Stimulated activated naive CD8-positive, alpha-beta T cell treated with anti-CD3 and anti-CD28 coated beads, Interleukin-15, Interleukin-2, amounts not matched to agents 100 U/mL and 50 U/mL, for 24 hours (primary cell): ENCODE measurements at places on chromosomes 4 and X.

DNA sequence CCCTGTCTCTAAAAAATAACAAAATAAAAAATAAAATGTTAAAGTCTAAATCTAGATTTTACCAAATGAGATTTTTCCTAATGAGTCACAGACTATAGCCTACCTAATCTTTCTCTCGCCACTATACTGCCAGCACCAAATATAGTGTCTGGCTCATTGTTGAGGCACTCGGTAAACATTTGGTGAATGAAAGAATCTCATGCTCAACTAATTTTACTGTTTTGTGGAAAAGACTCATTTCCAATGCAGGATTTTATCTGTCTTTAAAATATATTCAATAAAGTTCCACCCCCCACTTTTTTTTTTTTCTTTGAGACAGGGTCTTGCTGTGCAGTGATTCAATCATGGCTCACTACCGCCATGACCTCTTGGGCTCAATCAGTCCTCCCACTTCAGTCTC, 71.5 kb downstream of the PLS3 start:
- no peak for DNase-seq

GRCh38 chr4:152727784-152728183, 48.0 kb upstream of the TMEM154 start:
- DNase-seq = no peak

DNA sequence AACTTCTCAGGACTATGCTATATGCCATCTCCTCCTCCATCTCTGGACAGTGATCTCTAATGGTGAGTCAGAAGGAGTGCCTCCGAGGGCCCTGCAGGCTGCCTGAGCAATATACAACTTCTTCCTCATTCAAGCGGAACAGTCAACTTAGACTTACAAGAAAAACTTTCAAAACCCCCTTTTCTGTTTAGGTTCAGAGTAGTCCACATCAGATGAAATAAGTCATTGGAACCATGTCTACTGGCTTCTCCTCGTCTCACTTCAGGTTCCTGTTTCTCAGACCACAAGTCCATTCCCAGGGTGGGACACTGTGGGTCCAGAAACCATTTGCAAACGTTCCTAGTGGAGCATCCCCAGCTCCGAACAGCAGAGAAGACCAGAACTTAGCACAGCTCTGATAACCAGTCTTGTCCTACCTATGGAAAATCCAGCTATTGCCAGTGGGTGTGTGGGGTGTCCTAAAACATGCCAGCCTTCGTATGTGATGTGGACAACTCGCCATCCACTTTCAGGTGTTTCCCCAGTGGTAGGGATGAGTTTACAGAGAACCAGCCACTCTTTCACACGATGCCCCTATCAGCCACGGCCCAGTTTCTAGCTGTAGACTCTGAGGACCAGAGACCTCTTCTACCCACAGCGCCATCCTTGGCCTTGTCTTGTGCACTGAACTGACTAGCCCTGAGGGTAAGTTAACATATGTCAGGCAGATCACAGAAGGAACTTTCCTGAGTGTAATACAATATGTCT, 32.7 kb upstream of the NKRF start:
- DNase-seq = no peak

GRCh38 chrX:48003367-48003757, 427 bp downstream of the ZNF182 start:
- DNase-seq = peak; percentile 13

DNA sequence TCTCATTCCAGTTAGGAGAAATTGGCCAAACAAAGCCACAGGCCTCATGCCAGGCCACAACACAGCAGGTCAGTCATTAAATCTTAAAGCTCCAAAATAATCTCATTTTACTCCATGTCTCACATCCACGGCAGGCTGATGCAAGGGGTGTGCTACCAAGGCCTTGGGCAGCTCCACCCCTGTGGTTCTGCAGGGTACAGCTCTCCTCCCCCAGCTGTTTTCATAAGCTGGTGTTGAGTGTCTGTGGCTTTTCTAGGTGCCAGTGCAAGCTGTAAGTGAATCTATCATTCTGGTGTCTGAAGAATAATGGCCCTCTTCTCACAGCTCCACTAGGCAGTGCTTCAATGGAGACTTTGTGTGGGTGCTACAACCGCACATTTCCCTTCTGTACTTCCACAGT, 949.2 kb downstream of the TECRL start:
- no peak for DNase-seq

GRCh38 chr4:8547108-8547911, 32.9 kb upstream of the GPR78 start:
- DNase-seq = no peak

DNA sequence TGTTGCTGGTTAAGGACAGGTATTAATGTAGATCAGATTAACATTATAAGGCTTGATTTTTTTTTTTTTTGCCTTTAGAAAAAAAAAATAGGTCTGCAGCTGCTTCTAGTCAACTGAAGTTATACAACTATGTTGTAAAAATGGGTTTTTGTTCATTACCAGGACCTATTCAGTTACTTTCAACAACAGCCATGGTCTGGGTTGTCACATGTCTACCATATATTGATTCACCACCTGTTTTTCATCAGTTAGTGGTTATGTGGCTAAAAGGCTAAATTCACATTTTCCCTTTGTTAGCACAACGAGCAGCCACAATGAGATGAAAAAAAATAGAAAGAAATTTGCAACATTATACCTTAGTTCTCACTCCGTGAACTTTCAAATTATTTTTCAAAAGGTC, 45.5 kb downstream of the GLRB start:
- no peak for DNase-seq

DNA sequence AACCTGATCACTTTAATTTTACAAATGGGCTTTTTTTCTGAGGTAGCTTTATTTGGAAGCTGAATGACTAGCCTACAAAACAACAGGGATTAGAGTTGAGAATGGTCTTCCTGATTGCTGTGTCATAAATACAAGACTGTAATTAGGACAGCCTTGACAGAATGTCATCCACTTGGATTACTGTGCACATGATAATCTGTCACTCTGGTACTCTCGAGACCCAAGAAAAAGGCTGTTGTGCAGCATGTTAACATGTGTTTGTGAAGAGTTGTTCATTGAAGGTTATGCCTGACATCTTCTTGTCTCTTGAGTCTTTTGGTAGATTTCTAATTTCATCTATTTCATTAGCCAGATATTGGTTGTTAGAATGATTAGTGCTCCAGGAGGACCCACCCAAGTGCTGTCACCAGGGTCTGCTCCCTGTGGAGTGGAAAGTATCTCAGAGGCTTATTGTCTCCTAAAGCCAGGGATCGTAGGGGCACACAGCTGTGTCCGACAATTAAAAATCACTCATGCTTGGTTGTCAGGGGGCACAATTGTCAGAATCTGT, 212.2 kb upstream of the GPRIN3 start:
- no peak for DNase-seq

DNA sequence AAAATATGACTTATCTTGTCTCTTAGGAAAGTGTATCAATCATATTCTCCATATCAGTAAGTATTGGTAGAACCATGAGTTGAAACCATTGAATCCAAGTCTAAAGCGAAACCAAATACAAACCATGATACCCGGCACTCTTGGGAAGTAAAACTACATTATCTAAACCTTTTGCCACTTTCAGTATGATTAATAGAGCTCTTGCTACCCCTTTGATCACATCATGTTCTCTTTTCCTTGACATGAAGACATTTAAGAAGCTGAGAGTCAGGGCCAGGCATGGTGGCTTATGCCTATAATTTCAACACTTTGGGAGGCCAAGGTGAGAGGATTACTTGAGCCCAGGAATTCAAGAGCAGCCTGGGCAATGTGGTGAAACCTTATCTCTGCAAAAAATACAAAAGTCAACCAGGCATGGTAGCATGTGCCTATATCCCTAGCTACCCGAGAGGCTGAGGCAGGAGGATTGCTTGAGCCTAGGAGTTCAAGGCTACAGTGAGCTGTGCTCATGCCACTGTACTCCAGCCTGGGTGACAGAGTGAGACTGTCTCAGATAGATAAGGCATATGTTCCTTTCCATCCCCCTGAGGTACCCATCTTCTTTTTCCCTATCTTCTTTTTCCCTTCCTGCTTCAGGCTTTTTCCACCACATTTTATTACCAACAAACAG, 45.4 kb downstream of the CEP135 start:
- no peak for DNase-seq

- DNase-seq = no peak
These were observed 47.8 kb downstream of the SHISA3 start for GRCh38 chr4:42445038-42445437.

- DNase-seq = no peak
These were observed 18.7 kb downstream of the APOO start for GRCh38 chrX:23888887-23889501.

DNA sequence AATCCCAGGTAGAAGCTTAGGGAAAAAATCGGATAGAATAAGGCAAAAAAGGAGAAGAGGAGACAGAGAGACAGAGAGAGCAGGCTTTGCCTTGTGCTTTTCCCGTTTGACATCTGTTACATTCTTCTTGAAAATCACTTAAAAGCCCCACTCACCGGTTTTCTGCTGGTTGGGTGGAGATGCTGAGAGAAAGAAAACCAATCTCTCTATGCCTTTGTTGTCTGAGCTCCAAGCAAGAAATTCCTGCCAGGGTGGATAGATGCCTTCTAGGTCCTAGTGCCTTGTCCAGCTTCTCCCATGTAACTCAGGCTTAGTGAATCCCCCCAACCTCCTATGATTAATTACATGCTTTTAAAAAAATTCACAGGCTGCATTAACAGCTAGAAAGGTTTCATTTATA, at the start of gene DCX:
DCX (minus strand) TSS at position 210 of the 400 bp plus-strand sequence. CDS start 1,794 bp downstream, outside the sequence.
- no peak for DNase-seq

DNA sequence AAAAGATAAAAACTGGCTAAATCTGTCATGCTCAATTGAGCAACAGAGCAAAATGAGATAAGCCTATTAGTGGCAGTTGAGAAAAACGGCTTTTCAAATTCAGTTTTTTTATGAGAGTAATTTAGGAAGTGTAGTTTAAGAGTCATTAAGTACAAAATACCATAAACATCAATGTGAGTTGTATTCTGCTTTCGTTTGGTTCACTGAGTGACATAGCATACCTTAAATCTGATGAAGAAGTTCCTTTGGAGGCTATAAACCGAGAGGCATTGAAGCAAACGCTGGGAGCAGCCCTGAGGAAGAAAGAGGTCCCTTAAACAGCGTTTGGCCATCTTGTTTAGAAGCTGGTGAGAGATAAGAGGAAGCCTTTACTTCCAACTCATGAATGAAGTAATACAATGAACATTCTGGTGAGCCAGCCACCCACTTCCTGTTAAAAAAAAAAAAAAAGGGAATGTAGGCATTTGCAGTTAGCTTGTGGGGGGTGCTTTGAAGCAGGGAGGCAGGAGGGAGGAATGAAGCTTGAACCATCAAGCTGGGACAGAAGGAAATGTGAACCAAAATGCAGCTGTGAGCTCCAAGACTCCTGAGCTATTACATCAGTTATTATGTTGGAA, 132.3 kb downstream of the ZNF330 start:
- DNase-seq = no peak

GRCh38 chr4:188781655-188782054, 642.4 kb downstream of the TRIML1 start:
- DNase-seq = no peak

- no peak for DNase-seq
These were observed 123.1 kb downstream of the ATXN3L start for GRCh38 chrX:13196782-13197181.

DNA sequence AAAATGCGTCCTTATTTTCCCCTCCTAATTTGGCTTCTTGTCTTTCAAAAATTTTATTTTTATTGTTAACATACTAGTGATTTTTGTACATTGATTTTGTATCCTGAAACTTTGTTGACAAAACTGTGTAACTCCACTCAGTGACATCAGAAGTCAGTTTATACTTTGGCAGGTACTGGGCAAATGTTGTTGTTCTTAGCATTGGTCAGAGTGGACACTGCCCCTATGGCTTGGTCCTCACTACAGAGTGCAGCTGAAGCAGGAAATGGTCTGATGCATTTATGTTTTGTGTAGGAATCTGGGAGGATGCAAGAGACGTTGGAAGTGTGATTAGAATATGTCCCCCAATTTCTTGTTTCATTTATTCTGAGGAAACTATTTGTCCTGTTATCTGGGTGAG, 205.5 kb upstream of the CENPE start:
- no peak for DNase-seq

DNA sequence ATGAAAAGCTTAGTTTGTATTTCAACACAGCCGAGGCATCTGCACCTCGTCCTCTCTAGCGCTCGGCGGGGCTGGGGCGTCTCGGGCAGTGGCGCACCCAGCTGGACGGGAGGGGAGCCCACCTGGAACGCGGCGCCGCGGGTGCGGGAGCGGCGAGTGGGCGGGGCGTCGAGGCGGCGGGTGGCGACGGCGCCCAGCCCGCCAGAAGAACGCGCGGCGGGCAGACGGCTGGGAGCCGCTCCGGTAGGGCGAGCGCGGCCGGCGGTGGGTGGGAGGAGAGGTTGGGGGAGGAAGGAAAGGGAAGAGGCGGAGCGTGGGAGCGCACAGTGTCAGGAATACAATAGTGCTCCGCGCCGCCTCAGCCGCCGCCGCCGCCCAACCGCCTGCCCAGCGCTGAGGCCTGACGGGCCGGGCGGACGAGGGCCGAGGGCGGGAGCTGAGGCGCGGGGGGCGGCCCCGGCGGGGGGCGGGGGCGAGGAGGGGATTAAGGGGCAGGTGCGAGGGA, at the start of gene JADE3:
JADE3 (plus strand) TSS at position 324 of the 505 bp plus-strand sequence. CDS start 72,474 bp downstream, outside the sequence.
- peak; percentile 40 for DNase-seq

GRCh38 chr4:53234111-53234510, 131.8 kb downstream of the SCFD2 start:
- no peak for DNase-seq

DNA sequence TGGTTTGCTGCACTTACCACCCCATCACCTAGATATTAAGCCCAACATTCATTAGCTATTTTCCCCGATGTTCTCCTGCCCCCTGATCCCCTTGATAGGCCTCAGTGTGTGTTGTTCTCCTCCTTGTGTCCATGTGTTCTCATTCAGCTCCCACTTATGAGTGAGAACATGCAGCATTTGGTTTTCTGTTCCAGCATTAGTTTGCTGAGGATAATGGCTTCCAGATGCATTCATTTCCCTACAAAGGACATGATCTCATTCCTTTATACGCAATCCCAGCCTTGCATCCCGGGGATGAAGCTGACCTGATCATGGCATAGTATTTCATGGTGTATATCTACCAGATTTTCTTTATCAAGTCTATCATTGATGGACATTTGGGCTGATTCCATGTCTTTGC, 99.0 kb upstream of the DCAF12L2 start:
- DNase-seq = no peak

DNA sequence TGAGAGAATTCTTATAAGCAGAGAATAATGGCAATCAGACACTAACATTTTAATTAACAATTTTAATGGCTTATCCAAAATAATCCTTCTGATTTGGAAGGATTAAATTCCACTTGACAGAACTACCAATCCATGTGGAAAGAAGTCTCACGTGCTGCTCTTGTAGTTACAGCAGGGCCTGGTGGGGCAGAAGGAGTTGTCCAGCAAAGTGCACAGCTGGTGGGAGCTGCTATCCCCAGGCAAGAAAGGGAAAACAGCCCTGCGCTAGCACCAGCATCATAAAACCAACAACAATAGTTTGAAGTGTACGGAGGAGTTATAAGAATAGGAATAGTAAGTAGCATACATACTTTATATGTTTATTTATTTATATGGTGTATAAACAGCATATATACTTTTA, 127.4 kb upstream of the TRIM2 start:
- DNase-seq = no peak
